ENCODE measurements at places on chromosomes 13 and 19.

DNA sequence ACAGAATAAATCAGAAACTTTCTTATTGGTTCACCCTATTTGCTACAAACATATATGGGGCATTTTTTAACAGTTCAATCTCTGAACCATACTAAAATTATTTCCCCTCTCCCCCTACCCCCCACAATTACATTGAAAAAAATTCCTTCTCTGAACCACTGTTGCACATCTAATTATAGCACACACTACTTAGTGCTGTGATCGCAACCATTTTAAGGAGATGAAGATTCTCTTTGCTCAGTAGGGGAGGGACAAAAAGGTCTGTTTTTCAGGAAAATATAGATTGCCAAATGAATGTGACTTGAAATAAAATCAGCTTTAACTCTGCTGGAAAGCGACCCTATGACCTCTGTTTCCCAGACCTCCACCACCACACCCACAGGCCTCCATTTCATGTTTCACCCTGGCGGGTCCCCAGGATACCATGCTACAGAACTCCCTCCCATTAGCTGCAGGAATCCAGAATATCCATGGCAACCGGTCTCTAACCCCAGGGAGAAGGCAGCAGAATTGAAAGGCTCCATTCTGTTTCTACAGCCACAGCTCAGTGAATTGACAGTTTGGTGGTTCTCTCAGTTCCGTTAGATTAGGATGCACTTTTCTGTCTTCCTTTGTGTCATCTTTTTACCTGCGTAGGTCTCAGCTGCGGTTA, 286.3 kb downstream of the TBC1D4 start:
- no peak for DNase-seq

GRCh38 chr13:46751811-46752635, 44.9 kb downstream of the ESD start:
- no peak for DNase-seq

DNA sequence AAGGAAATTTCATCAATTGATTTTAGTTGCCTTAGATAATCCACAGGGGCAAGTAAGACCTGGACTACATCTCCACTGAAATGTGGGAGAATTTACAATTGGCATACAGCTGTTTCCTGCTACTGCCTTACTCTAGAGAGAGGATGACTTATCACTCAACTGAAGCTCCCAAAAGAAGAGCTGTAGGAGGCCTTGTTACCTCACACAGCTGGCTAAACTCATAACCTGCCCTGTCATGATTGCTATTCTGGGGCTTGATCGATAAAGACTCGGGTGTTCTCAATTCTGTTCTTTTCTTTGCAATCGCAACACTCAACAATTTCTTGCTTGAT, 1396.4 kb downstream of the EFNB2 start:
- DNase-seq = no peak

GRCh38 chr19:48445256-48445605, 552 bp upstream of the GRWD1 start:
- peak; percentile 83 for DNase-seq

- peak; percentile 53 for DNase-seq
Observed at GRCh38 chr19:33686262-33686661, 64.5 kb downstream of the CHST8 start.

- no peak for DNase-seq
Observed at GRCh38 chr13:32917504-32917903, 98.7 kb upstream of the KL start.

DNA sequence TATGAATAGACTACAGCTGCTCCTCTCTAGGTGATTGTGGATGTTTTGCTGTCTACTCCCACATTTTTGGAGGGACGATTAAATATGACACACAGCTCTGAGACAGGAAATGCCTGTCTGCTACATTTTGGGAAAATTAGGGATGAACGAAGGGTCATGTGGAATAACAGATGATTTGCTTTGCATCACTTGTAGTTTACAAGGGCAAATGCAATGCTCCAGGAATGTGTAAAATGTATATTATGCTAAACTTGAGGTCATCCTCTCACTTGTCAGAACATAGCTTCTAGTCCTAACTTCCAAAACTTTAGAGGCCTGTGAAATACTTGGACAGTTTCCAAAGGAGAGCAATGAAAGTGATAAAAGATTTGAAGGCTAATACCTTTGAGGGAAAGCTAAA, 284.2 kb upstream of the DACH1 start:
- no peak for DNase-seq

DNA sequence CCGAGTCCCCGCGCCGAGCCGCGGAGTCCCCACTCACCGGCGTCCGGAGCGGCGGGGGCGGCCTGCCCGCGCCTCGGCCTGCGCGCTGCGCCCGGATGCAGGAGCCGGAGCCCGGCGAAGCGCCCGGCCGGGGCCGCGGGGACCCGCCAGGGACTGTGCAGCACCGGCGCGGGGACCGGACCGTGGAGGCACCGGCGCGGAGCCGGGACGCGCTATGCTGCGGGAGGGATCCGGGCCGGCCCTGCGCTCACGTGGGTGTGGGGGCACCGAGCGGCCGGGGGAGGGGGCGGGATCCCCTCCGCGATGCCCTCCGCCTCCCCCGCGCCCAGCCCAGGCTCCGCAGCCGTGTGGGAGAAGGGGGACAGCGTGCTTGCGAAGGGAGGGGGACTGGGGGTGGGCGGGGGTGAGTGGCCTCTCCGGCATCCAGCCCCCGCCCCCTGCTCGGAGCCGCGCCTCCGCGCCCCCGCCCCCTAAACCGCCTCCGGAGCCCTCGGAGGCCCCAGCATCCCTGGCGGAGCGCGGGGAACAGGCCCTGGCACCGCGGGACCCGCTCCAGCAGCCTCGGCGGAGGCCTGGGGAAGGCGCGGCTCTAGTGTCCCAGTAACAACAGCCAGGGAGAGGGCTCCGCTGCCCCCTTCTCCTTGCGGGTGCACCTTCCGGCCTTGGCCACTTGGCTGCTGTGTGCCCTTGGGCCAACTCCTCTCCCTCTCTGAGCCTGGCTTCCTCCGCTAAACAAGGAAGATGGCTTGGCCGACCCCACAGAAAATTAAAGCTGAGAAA, at the start of gene SLC1A6:
Gene SLC1A6, minus strand, starts transcription at position 389 of the 780 bp plus-strand sequence. CDS start 6,954 bp downstream, outside the sequence.
- no peak for DNase-seq

DNA sequence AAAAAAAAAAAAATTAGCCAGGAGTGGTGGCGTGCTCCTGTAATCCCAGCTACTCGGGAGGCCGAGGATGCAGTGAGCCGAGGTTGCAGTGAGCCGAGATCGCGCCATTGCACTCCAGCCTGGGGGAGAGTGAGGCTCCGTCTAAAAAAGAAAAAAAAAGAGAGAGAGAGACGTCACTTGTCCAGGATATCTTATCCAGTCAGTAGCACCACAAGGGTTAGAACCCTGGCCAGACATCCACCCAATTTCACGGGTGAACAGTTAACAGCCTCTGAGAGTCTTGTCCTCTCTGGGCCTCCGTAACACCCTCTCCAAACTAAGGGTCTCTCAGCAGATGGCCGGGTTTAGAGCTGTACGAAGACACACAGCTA, 917 bp upstream of the CLPTM1 start:
- DNase-seq = no peak

DNA sequence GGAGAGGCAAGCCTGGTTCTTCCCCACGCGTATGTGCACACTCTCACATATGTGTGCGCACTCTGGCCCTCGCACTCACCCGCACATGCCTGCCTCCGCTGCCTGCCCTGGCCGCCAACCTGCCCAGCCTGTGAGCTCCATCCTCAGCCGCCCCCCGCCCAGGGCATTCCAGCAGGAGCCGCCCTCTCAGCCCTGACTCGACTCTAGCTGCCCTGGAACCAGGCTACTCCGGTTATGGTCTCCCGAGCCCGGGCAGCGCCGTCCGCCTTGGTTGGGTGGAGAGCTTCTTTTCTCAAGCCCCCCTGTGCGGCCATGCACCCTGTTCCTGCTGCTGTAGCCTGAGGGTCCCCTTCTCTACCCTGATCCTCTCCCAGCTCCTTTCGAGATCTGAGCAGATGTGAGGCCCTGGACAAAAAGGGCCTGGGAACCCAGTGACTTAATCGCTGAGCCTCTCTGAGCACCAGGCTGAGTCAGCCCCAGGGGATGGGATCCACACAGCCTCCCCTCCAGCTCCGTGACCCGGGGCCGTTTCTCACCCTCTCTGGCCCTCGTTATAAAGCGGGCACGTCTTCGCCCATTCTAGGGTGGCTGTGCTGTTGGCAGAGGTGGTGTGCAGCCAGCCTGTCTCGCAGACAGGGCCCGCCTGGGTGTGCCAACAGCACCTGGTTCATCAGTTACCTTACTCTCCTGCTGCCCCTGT, 191.5 kb downstream of the TEX29 start:
- DNase-seq = peak; percentile 82

- DNase-seq = no peak
Observed at GRCh38 chr19:46137915-46138473, 10.0 kb upstream of the IGFL2 start.

All from lower leg skin (tissue), 4 donors.